ENCODE measurements at places on chromosomes 11 and 22.

DNA sequence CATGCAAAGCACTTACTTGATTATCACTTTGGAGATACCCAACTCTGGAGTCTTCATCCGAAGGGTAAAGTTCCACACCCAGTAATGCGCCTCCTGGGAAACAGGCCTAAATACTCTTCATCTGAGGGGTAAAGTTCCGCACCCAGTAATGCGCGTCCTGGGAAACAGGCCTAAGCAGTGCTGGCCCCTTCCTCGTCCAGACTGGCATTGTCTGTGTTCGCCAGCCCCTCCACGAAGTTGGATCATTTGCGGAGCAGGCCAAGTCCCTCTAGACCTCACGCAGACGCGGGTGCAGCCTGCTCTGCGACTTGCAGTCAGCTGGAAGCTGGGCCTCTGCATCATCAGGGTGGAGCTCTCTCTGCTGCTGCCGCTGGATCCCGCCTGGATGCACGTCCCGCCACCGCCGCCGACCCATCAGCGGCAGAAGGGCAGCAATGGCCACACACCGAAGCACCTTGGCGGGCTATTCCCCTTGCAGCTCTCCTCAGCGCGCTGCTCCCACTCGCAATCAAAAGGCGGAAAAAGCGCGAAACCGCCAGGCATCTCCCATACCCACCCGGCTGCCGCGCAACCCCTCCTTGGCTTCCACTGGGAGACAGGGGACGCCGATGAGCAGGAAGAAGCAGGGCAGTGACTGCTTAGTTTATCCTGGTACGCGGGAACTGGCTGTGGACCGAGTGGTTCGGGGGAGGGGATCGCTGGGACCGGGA, 34.1 kb upstream of the GLYATL1 start:
- no peak for DNase-seq

DNA sequence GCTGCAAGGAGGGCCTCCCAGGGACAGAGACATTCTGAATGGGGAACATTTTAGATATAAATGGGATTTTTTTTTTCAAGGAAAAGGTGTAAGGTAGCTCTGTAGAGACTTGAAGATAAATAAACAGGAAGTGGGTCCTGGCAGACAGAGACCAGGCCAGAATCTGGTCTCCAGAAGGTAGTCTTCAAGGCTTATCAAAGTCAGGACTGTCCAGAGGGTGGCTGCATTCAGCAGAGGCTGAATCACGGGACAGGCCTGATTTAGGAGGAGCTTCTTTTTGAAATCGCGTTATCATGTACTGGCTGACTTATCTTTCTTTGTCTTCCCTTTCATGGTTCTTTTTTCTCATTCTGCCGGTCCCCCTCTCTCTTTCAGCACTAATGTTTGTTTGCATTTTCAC, 542.9 kb downstream of the NTM start:
- no peak for DNase-seq

DNA sequence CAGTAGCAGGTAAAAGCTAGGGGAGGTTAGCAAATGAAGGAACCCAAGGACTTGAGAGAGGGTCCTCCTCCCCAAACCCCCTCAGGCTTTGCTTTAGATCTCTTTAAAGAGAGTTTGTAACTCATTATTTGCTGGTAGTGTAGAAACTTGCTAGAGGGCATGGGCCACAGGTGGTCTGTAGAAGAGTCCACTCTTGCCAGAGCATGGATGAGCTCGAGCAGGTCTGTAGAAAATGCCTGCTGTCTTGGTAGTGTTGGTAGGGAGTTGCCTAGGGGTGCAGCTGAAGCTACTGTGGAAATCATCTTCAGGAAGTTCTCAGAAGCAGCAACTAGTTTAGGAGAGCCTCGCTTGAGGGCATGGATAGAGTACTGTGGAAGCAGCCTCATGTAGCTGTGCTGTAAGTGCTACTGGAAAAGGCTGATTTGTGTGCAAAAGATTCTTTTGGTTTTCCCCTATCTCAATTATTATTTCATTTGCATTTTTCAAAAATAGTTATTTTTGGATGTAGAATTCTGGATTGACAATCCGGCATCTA, 104.3 kb downstream of the TMEM135 start:
- no peak for DNase-seq

- no peak for DNase-seq
Observed at GRCh38 chr11:85945296-85945695, 90.1 kb downstream of the CCDC83 start.

DNA sequence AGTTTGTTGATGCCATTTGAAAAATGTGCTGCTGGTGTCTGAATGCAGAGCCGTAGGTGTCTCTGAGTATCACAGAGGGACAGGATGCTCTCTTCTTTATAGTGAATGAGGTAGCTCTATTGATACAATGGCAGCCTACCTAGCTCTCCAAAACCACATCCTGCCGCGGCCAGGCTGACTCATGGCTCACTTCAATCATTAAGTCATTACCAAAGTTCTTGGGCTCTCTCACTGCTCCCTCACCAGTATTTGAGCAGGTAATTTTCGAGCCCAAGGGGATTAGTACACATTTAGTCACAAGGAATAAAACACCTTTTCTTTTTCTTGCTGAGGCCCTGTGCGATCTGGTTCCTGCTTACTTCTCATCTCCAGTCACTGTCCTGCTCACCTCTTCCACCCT, 509.0 kb upstream of the LARGE1 start:
- peak; percentile 59 for DNase-seq

GRCh38 chr11:230431-230830, 5.7 kb downstream of the SIRT3 start:
- no peak for DNase-seq

- DNase-seq: no peak
Observed at GRCh38 chr11:18259259-18259658, 6.8 kb upstream of the SAA1 start.

DNA sequence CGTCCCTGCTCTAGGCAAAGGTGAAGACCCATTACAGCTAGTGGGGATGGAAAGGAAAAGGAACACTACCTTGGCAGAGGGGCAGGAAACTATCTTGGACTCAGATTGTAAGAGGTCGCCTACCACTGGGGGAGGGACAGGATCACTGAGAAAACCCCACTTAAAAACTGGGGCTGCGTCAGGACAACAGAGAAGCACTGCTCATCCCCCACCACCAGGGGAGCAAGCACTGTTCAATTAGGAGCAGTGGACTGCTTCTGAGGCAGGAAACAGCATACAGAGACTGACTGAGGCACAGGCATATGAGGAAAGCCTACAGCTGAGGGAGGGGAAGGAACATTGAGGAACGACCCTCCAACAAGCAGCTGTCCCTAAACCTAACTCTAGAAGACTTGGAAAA, 20.8 kb upstream of the DLAT start:
- no peak for DNase-seq

DNA sequence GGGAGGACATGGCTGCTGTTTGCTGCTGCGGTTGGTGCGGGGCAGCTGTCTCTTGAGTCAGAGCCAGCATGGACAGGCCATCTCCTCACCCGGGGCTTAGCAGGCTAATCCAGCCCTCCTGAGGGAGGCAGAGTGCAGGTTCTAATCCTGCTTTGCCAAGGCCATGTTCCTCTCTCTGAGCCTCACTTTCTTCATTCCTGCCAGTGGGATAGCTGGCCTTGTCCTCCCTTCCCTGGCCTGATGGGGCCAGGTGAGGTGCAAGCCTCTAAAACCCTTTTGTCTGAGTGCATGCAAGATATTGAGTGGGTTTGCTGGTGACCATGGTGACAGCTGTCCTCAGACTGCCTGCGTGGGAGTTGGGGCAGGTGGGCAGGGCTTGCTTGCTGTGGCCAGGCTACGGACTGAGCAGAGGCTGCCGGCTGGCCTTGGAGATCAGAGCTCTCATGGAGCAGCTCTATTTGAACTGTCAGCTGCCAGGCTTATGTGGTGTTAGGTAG, 3.6 kb downstream of the USP35 start:
- peak; percentile 14 for DNase-seq

DNA sequence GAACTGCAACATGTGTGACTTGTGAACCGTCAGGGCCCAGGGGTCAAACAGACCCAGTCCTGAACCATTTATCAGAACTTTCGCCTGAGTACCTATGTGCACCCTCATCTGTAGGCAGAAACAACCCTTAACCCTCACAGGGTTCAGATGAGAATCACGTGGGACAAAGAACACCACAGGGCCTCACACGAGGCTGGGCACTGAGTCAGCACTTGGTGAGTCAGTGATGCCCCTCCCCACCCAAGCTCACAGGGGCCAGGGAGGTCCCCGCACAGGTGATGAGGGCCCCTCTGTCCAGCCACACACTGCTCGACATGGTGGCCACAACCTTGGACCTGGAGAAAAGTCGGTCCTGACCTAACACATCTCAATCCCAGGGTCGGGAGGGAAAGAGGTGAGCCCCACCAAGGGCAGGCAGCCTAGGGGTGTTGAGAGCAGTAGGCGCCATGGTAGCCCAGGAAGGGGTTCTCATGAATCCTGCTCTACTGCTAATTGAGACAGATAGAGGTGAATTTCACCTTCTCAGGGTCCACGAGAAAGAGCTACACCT, 176.4 kb downstream of the SHANK2 start:
- no peak for DNase-seq

DNA sequence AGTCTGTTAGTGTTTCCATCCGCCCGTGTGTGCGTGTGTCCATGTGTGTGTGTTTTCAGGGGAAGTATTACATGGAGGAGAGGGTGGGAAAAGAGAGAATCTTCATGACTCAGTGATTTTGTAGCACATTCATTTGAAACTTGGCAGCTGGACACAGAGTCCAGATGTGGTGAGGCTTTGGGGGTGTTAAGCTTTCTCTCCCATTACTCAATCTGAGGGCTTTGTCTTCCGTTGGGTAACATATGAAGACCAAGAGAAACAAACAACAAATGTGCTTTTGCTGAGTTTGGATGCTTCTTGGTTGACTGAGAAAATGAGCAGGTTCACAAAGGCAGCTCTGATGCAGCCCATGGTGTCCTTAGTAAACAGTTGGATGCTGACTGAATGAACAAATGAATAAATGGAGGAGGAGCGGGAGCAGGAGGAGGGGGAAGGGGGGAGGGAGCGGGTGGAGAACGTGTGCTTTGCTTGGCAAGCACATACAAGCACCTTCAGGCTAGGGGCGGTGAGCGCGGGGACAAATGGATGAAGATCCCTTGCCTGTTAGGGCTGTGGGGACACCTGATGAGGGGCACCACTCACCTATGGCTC, 104.3 kb downstream of the ST3GAL4 start:
- no peak for DNase-seq

GRCh38 chr22:40628354-40629042, 8.0 kb downstream of the MRTFA start:
- peak; percentile 6 for DNase-seq

DNA sequence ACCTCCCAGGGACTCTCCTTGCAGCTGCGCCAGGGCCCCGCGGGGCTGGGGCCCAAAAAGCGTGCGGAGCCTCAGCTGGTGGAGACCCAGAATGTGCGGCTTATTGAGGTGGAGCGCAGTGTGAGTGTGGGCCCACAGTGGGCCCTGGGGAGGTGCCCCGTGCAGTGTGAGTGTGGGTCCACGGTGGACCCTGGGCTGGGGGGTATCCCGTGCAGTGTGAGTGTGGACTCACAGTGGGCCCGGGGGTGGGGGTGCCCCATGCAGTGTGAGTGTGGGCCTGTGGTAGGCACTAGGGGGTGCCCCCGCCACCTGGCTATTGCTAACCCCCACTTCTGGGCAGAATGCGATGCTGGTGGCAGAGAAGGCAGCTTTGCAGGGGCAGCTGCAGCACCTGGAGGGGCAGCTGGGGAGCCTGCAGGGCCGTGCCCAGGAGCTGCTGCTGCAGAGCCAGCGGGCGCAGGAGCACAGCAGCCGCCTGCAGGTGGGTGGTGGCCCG, 7.8 kb upstream of the RPS6KA4 start:
- DNase-seq: no peak

DNA sequence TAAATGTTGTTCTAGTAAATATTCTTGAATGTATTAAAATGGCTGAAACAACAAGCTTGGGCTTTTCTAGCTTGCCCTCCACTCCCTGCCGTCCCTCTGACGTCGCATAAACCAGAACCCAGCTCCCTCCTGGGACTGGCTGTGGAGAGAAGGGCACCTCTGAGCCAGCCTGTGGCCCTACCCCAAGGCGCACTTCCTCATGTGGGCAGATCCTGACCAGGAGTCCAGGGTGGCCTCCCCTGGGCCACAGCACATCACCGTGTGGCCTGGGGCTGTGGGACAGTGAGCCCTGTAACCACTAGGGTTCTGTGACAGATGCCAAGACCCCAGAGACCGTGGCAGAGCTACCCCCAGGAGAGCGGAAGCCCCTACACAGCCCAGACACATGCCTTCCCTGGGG, 10.2 kb upstream of the ADORA2A start:
- DNase-seq: no peak

DNA sequence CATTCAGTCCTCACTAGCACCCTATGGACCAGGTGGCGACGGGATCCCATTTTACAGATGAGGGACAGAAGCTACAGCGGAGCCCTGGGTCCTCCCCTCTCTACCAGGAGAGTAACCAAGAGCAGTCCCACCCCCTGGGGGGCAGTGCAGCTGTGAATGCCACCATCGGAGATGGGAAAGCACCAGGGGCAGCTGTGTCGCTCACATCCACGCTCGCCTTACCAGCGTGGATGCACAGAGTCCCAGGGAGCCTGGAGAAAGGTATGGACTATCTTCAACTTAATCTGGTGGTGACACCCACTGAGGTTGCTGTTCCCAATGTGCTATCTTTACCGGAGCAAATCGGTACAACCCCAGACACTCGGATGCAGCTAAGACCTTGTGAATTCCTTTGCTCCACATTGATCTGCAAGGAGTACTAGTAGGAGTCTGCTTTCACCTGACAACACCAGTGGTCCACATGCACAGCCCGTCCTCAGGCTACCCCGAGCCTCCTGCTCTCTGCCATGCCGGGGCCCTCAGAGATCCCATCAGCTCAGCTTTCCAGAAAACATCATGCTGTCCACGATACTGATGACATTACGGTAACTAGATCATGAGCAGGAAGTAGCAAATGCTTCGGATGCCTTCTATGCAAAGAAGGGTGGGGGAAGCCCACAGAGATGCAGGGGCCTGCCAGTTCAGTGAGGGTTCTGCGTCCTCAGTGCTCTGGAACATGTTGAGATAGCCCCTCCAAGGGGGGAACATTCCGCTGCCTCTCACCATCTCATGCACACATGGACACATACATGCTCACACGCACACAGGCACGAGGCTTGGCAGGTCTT, 126.0 kb downstream of the CTTN start:
- DNase-seq: peak; percentile 38

- DNase-seq: no peak
Observed at GRCh38 chr22:24582056-24582814, 10.6 kb downstream of the LRRC75B start.

DNA sequence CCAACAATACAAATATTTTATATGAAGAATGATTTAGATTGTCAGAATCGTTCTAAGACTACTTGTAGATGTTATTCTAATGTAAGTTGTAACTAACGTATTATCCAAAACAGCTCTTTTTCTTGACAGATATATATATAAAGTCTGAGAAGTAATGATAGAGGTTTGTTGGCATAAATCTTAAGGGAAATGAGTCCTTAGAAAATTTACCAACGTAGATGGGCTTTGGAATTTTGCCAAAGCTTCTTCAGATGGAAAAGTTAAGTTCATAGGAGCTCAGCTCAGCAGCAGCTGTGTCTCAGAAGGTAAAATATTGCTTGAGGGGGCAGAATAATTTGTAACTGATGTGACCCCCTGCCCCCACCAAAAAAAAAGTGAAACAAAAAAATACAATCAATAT, 66.7 kb downstream of the BID start:
- DNase-seq: no peak

Data from SW480 (cell line).